ENCODE measurements at places on chromosomes 1 and 21.

DNA sequence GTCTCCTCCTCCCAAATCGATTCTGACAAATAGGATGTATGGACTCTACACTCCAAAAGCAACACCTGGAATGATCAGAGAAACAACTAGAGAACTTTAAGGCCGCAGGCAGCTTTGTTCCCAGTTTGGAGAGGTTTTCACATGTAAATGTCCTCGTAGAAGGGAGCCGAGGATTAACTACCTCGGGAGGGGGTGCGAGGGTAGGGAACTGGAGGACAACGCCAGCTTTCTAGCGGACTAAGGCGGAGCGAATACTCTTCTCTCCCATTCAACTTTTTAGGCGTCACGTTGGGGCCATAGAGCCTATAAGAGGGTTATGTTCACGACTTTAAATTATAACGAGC is 1.2 kb downstream of the SCAF4 start:
- no peak for DNase-seq

GRCh38 chr1:245589316-245589715 is 434.5 kb downstream of the KIF26B start:
- no peak for DNase-seq

- no peak for DNase-seq
Measured at GRCh38 chr1:159584536-159584935, 3.1 kb upstream of the APCS start.

GRCh38 chr1:30809514-30810263 is 52.1 kb upstream of the LAPTM5 start:
- DNase-seq = no peak

DNA sequence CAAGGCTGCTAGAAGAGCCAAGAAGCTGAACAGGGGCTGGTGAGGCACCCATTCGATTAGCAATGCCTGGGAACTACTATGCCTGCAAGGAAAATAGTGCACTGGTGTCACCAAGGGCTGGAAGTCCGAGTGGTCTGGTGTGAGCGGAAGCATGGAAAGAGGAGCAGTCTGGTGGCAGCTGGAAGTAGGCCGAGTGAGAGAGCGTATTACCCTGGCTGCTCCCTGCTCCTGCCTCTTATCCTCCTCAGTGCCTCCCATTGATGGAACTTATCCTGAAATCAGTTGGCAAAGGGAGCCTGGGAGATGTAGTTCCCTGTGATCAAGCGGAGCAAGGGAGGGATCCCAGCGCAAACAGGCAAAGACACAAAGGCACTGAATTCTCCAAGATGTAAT is 9.6 kb downstream of the SMAP2 start:
- DNase-seq = peak; percentile 54

- no peak for DNase-seq
Measured at GRCh38 chr1:179971563-179972496, 17.2 kb downstream of the CEP350 start.

- no peak for DNase-seq
Measured at GRCh38 chr1:229087339-229087738, 183.6 kb upstream of the RAB4A start.

- no peak for DNase-seq
Measured at GRCh38 chr1:214385428-214385827, 104.5 kb downstream of the SMYD2 start.

DNA sequence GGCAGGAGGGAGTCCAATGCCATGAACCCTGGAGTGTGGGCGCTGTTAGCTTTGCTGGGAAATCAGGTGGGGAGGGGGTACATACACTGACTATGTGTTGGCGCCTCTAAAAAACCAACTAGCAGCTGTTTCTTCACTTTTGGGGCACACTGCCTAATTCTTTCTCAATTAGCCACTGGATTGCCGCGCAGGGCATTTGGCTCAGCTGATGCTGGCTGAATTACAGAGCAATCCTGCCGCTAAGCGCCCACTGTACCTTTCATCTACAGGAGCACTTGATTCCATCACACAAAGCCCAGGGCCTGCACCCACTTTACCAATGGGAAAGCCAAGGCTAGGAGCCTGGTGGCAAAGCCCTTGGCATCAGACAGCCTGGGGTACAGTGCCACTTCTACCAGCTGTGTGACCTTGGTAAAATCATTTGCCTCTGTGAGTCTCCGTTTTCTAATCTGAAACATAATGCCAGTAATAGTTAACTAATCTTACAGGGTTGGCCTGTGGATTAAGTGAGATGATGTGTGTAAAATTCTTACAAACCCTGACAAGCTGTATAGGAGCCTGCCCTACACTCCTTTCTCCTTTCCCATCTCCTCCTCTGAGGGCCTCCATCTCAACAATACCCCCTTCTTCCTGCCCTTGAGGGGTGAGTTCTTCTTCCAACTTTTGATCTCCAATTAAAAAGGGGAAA is 59.0 kb downstream of the UBE2T start:
- no peak for DNase-seq

DNA sequence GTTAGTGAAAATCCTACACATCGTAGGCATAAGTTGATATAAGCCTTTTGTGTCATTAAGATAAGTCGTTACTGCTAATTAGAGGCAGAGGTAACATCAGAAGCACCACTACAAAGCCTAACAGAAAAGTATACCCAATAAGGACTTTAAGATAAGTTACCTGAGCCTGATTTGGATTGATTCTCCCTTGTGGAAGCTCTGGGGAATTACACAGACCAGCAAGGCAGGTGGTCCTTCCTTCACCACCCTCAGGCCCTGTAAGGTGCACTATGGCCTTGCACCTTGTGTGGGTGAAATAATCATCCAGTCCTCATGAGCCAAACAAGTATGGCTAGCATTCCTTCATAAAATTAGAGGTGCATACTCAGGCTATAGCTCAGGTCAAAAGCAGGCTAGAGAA is 166.7 kb upstream of the CHRM3 start:
- DNase-seq = no peak

GRCh38 chr1:91764471-91765115 is 121.4 kb downstream of the TGFBR3 start:
- DNase-seq = no peak

DNA sequence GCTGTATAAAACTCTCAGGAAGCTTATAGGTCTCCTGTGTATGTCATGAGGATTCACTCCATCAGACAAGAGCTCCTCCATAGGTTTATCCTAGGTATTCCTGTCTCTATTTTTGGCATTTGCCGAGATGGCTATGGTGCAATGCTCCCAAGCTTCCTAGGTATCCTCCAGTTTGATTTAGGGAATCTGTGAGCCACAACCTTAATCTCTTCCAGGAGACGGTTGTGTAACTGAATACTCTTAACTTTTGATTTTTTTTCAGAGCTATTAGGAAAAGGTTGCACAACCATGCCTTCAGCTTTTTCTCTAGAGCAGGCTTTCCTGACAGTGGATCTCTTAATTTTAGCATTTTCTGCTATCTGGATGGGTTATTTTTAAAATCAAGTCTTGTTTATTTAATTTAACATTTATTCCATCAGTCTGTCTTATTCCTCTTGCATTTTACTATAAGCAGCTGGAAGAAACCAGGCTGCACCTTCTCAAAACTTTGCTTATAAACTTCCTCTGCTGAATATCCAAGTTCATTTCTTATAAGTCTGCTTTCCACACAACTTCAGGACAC is 69.4 kb upstream of the BACE2 start:
- DNase-seq = no peak

DNA sequence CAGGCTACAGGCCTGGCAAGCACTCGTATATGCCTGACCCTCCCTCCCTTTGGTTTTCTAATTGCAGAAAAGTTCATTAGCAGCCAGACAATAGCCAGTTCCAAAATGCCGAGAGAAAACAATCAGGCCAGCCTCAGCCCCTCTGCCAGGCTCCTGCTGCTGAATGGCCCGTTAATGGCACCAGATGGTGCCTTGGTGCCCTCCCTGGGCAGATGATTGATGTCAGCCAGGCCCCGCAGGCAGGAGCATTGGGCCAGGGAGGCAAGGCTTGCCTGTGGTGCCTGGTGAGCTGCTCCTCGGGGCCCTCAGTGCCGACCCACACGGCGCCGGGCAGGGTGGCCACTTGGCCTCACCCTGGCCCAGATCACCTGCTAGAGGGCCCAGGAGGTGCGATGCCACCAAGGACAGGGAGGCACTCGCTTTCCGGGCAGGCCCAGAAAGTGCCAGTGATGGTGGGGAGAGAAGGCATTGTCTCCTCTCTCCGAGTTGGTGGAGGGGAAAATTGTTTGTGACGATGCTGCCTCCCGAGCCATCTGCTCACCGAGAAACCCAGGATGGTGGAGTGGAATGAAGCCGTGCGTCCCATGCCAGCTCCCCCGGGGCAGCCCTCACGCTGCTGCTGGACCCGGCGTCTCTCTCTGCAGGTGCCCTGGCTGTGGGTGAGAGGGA is 28.1 kb downstream of the QSOX1 start:
- no peak for DNase-seq

DNA sequence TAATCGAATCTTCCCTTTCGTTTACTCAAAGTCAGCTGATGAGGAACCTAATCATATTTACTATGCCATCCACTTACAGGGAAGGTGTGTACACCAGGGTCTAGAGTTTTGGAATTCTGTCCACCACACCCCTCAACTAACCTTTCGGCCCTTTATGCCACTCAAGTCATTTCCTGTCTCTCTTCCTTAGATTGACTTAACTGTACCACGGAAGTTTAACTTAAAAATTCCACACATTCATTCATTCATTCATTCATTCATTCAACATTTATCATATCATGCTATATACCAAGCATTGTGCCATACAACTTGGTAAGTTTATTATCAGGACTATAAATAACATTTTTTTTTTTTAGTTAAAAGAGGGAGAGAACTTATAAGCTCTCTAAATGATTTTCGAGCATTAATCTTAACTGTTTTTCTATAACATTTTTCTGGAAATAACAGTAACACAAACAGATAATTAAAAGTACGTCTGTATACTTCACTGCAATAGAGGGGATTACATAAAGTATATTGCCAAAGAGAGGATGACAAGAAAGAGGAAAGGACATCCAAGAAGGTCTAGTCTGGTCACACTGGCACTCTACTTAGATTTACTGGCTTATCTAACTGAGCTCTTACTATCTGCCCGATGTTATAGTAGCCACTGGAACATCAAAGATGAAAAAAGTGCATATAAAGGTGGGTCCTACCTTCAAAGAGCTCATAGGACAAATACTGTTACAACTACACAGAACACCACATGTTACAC is 243.7 kb downstream of the PBX1 start:
- DNase-seq = no peak

- no peak for DNase-seq
Measured at GRCh38 chr21:32364796-32365195, 28.0 kb downstream of the URB1 start.

- DNase-seq = peak; percentile 71
Measured at GRCh38 chr1:161986328-161986727, 37.3 kb downstream of the OLFML2B start.

- no peak for DNase-seq
Measured at GRCh38 chr1:25664357-25665199, 48.0 kb downstream of the MAN1C1 start.

DNA sequence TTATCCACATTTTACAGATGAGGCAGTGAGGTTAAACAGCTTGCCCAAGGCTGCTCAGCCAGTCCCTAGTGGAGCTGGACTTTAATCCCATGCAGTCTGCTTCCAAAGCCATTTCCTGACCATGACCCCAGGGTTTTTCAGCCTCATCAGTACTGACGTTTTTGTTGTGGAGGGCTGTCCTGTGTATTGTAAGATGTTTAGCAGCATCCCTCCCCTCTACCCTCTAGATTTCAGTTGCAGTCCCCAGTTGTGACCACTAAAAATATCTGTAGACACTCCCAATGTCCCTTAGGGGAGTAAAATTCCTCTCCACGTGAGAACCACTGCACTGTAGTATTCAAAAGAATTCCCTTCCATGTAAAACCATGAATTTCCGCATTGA is 30.2 kb upstream of the C1orf105 start:
- no peak for DNase-seq

DNA sequence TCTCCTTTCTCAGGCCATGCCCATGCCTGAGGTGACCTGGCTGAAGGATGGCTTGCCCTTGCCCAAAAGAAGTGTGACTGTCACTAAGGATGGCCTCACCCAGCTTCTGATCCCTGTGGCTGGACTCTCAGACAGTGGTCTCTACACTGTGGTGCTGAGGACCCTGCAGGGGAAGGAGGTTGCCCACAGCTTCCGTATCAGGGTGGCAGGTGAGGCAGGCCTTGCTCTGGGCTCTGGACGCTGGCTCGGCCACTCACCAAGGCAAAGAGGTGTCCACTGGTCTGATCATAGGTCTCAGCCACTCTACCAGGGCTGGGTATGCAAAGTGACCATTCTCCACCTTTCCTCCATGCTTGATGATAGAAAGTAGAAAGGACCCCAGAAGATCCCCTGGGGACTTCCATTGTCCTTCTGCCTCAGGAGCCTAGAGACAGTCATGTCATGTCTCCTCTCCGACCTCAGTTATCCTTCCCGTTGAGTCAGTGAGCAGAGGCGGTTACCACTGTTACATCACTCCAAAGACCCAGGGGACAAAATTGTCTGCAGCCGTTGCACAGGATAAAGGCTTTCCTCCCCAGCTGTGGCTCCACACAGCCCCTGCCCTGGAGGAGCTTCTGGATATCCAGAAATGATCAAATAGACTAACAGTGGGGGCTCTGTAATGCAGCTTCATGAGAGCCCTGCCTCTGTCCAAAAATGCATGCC is 34.2 kb downstream of the IGFN1 start:
- no peak for DNase-seq

GRCh38 chr1:113275083-113275482 is 115.2 kb upstream of the MAGI3 start:
- DNase-seq = no peak

DNA sequence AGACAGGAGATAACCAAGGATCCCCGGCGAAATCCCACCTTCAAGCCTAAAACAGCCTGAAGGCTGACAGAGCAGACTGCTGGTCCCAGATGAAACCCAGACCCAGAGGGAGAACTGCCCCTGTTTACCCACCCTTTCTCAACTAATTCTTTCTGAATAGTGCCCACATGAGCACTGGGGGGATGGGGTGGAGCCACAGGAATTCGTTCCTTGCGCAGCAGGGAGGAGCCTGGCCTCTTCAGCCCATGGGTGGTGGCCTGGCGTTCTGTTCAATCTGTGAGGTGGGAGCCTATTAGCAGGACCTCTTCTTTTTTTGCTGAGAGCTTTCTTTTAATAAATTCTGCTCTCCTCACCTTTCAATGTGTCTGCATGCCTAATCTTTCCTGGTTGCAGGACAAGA is 6.6 kb upstream of the AK5 start:
- no peak for DNase-seq

DNA sequence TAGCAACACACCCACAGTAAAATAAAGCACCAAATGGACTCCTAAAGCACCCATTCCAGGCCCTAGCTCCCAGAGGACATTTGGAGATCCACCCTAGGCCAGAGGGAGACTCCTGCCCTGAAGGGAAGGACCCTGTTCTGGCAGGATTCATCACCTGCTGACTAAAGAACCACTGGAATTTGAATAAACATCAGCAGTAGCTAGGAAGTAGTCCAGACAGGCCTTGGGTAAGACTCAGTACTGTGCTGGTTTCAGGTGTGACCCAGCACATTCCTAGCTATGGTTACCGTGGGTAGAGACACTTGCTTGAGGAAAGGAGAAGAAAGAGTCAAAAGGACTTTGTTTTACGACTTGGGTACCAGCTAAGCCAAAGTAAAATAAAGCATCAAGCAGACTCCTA is 92.7 kb upstream of the LRRC7 start:
- DNase-seq = no peak
